ENCODE measurements at places on chromosomes 6 and 20.

- peak; percentile 79 for DNase-seq
Measured at GRCh38 chr20:38472513-38473366, at the start of gene RALGAPB. Gene RALGAPB, plus strand, starts transcription at chr20:38472843. Its CDS starts 15,590 bp downstream, at chr20:38488433.

- DNase-seq: no peak
Measured at GRCh38 chr20:15842872-15843271, 730.4 kb downstream of the KIF16B start.

DNA sequence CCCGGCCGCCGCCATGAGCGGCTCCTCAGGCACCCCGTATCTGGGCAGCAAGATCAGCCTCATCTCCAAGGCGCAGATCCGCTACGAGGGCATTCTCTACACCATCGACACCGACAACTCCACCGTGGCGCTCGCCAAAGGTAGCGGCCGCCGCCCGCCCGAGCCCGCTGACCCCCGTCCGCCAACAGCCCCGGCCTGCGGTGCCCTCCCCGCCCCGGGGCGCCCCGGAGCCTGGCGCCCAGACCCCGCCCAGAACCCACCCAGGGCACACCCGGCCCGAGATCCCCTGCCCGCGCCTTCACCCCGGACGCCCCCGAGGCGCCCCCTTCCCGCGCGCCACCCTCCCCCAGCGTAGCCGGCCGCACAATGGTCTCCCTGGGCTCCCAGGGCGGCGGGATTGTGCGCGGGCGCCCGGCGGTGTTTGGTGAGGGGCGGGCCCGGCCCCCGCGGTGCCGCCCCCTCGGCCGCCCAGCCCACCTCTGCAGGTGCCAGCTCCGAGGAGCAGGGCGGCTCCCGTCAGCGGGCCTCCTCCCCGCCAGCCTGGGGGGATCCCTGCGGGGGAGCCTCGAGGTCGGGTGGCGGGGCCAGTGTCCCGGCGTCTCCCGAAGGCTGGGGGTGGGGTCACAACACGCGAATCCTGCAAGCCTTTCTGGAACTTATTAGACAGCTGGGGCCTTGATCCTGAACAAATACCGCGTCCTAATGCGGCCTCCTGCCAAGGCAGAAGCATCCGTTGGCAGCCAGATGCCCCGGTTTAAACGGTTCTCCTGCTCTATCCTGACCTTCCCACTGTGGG, 577 bp downstream of the LSM14B start:
- no peak for DNase-seq

DNA sequence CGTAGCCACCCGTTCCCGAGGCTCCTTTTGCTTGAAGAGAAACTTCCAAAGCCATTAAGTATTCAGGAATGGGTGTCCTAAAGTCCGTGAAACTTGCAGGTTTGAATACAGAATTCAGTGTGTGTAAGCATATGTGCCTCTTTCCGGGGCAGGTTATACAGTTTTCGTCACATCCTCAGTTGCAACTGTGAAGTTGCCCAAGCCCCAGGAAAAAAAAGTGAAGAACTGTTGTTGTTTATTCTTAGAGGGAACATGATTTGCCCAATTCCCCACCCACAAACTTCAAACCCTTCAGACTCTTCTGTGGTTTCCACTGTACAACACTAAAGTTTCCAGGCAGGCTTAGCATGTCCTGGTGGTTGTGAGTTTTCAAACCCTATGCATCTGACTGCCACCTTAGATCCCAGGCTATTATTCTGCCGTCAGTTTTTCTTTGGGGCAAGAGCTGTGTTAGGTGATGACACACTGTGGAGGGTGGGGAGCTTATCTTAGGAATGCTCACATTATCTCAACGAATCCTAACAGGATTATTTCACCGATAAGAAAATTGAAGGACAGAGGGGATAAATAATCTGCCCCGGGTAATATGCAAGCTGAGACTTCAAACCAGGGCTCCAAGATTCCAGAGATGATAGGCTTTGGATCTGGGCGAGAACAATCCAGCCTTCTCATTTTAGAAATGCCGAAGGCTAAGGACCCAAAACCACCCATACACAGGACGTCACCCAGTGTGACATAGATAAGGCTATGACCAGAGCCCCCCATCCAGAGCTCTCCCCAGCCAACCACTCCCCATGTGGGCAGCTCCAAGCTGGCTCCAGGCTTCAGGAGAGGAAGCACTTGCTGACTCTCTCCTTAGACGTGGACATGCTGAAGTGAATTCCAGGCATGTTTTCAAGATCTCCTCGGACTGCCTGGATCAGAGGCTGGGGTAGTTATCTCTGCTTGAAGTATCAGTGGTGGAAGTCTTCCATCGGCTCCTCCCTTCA, 81.7 kb upstream of the AFDN start:
- DNase-seq: no peak

- no peak for DNase-seq
Measured at GRCh38 chr6:24376871-24377270, 19.0 kb upstream of the DCDC2 start.

- no peak for DNase-seq
Measured at GRCh38 chr6:13915561-13916229, 9.1 kb upstream of the RNF182 start.

GRCh38 chr20:10939331-10939941, 265.6 kb upstream of the JAG1 start:
- no peak for DNase-seq

DNA sequence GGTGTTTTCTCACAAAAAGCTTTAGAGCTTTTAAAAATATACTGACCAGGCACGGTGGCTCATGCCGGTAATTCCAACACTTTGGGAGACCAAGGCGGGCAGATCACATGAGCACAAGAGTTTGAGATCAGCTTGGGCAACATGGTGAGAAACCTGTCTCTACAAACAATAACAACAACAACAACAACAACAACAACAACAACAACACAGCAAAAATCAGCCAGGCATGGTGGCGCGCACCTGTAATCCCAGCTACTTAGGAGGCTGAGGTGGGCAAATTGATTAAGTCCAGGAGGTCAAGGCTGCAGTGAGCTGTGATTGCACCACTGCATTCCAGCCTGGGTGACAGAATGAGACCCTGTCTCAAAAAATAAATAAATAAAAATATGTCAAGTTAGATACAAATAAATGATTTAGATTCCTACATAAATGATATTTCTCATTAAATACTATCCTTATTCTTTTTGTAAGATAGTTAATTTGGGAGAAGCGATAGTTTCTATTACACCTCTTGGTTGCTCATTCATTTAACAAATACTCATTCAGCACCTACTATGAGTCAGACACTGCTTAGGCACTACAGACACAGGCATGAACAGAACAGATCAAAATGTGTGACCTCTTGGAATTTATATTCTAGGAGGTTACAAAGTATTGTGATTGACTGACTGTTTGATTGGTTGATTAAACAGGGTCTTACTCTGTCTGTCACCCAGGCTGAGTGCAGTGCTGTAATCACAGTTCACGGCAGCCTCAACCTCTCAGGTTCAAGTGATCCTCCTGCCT, 83.5 kb upstream of the BEND3 start:
- DNase-seq: no peak

DNA sequence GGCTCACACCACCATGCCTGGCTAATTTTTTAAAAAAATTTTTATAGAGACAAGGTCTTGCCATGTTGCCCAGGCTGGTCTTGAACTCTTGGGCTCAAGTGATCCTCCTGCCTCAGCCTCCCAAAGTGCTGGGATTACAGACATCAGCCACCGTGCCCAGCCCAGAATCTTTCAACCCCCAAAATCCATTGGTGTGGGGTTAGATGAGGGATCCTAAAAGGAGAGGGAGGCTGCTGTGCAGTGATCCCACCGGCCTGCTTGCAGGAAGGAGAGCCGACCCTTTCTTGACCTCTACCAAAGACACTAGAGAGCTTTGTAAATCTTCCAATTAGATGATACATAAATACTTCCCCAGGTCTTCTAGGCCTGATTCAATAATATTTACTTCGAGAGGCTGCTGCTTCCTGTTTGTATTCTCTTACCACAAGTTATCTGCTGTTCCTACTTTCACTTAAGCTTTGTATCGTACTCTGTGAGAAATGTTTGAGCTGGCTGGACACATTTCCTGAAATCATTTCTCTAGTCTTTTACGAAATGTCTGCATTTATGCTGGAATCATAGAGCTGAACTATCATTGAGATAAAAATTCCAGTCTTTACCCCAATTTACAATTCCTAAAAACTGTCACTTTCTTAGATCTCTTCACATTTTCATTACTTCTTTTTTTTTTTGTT, 49.3 kb upstream of the IER3 start:
- DNase-seq: no peak

DNA sequence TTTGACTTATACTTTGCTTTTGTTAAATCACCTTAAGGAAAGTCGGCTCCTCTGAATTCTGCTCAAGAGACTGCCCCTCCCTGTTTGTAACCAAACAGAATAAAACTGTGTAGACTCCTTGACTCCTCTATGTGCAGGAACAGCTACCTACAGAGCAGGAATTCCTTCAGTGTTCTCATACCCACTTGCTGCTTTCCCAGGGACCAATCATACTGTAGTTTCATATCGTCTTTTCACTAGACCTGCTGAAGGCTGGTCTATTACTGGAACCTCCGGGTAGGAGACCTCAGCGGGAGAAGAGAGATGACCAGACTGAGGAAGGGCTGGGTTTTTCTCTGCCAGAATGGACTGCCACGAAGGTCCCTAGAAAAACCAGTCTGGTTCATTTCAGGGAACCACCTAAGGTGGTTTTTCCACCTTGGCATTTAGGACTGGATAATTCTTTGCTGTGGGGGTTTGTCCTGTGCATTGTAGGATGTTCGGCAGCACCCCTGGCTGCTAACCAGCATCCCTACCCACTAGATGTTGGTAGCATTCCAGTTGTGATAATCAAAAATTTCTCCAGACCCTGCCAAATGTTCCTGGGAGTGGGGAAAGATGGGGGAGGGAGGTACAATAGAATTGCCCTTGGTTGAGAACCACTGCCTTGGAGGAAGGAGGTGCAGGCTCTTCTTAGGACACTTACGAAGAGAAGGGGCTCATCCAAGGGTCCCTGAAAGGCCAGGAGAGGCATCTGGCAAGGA, 80.5 kb downstream of the DNAAF9 start:
- no peak for DNase-seq

- no peak for DNase-seq
Measured at GRCh38 chr6:138086573-138087196, 20.5 kb downstream of the PERP start.

GRCh38 chr20:22821081-22821727, 213.9 kb upstream of the SSTR4 start:
- no peak for DNase-seq

DNA sequence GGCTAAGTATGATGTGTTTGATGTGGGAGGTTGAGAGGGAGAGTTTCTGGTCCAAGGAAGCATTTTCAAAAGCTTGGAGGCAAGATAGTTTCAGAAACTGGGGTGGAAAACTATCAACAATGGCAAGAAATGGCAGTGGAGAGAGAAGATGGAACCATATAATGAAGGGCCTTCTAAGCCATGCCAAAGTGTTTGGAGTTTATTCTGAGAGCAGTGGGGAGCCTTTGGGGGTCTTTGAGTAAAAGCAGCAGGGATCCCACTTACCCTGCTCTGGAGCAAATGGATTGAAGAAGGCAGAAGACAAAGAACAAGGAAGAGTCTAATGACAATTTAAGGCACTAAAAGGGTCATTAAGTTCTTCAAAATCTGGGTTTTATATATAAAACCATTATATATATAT, 538.9 kb downstream of the UTRN start:
- DNase-seq: no peak

GRCh38 chr6:170423814-170424603, 117.5 kb downstream of the FAM120B start:
- DNase-seq: no peak

DNA sequence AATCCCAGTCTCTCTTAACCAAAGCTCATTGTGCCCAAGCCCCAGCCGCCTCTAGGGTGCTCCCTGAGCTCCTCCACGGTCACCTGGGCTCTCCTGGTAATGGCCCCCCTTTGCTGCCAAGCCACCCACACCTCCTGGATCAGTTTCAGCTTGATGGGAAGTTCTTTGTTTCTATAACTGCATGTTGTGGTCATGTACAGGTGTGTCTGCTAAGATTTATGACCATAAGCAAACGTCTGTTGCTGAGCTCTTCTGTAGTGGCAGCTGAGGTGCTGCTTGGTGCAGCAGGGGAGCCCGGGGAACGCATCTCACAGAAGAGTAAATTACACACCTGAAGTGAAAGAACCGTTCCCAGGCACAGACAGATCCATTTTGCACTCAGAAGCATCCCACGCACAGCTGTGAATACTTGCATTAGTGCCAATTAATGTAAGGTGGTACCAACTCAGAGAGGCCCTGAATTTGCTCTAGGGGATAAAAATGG, 194.6 kb upstream of the ARID1B start:
- no peak for DNase-seq

- DNase-seq: no peak
Measured at GRCh38 chr20:37714978-37715672, 21.3 kb downstream of the CTNNBL1 start.

GRCh38 chr20:17468073-17468840, 62.9 kb downstream of the BFSP1 start:
- DNase-seq: no peak

- no peak for DNase-seq
Measured at GRCh38 chr6:165663736-165664558, 906 bp upstream of the PDE10A start.

DNA sequence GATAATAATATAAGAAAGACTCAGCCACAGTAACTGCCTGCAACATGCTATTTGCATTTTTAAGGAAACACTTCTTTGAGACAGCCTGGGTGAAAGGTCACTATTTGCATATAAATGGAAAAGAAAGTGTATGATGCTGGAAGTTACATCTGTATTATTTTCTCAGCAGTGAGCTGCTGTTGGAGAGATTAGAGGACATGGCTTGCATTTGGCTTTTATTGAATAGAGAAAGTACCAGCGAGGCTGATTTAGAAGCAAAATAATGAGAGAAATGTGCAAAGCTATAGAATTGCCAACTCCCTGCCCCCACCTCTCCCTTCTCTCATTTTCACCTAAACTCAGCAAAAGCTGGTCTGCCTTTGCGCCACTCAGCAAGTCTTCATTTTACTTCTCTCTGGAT, 12.7 kb downstream of the MYT1 start:
- no peak for DNase-seq

DNA sequence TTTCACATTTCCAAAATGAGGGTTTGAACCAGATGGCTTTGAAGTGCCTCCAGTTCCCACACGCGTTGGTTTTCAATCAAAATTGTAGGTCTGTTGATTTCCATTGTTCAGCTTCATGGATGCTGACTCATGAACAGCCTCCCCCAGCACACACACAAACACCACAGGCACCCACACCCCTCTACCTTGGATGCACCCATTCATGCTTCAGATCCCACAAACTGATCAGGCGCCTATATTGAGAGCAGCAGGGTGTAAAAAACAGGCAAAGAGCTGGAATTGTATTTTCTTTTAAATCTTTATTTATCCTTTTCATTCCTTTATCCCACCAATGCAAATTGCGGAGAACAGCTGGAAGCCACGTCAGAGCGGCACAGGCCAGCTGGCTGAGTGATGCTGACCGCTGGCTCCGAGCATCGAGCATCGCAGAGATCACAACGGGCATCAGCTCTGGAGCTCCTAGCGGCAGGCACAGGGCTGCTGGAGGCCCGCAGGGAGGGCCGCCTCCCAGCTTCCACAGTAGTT, 29.3 kb upstream of the TBC1D7 start:
- DNase-seq: no peak

DNA sequence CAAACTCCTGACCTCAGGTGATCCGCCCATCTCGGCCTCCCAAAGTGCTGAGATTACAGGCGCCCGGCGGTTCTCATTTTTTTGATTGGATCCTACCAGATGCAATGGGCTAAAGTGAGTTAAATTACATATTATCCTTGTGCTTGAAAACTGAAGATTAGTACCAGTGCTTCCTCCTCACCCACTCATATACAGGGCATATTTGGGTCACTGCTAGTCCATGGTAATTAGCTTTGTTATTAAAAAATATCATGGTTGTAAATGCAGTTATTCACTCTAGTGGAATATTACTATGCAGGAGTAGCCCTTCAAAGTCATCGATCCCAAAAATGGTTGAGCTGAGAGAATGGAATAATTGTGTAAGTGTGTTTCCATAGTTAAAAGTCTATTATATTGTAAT, 26.5 kb downstream of the ZNF292 start:
- no peak for DNase-seq
